ENCODE measurements at places on chromosomes 3 and 15. TPM values are rescaled to one million over a fixed set of nuclear protein-coding genes. Genes with fewer than 3 reads are reported as not detected.
A peak's percentile ranks its signal among the peaks of the same experiment; 100 is the strongest.

DNA sequence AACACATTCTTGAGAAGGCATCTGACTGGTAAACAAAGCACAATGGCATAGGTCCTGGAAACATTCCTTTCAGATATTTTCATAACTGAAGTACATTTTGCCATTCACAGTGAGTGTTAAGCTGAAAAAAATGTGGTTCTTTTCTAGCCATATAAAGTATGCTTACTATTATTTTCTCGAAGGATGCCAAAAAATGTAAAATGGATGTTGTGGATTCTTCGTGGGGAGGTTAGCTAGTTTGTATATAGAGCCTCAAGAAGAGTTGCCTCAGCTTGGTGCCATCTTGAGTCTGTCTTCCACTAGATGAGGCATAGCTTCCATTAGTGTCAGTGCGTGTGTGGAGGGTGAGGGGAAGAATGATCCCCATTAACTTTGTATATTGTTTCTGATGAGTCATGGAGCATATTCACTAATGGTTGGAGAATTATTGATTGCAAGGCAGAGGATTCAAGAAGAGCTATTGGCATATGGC is 4.1 kb downstream of the MBNL1 start:
- peak; percentile 82 for DNase-seq

DNA sequence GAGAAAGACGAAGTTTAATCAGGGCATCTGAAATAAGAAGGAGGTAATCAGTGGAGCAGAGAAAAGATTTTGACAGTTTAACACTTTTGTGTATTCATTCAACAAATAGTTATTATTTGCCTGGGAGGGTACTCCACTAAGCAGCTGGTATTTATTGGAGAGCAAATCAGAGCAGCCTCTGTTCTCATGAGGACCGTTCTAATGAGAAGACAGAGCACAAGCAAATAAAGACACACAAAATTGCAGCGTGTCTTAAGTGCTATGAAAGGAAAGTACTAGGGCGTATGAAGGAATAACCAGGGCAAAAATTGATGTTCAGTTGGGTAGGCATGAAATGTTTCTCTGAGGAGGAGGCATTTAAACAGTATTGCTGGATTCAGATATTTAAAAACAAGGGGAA is 302.9 kb upstream of the RARB start:
- DNase-seq = no peak

DNA sequence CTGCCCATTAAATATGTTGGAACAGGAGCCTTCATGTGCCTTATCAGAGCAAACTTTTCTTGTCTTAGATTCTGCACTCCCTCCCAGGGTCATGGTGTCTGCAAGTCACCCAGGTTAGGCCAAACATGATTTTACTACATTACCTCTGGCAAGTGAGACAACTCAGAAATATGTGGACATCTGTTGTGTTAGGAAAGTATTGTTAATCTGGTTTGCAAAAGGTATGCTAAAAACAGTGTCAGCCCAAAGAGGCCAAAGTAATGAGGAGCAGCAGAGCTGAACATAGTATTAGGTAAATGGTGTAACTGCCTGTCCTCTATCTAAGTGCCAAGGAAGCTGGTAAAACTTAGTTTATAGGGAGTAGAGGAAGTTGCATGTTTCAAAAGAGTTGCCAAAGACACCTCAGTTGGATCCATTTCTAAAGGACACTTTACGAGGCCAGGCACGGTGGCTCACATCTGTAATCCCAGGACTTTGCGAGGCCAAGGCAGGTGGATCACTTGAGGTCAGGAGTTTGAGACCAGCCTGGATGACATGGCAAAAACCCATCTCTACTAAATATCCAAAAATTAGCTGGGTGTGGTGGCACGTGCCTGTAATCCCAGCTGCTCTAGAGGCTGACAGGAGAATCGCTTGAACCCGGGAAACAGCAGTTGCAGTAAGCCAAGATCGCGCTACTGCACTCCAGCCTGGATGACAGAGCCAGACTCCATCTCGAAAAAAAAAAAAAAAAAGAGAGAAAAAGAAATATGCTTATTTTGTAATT is 22.5 kb upstream of the PPIB start:
- DNase-seq = no peak

Gene DAZL
- not detected for total RNA-seq

Gene CATSPER2
- total RNA-seq = 0.74 TPM

All from HFFc6 (cell line).